ENCODE measurements at places on chromosomes 3 and 15. TPM values are rescaled to one million over a fixed set of nuclear protein-coding genes. Genes with fewer than 3 reads are reported as not detected.

- DNase-seq: no peak
These were observed 3.5 kb upstream of the XXYLT1 start for GRCh38 chr3:195274259-195274966.

- no peak for DNase-seq
These were observed 32.2 kb upstream of the TRH start for GRCh38 chr3:129942296-129942695.

The PROS1 gene
- 21.0 TPM for polyA plus RNA-seq

The DNAH12 gene
- 0.71 TPM for polyA plus RNA-seq

The CDCP1 gene
- 0.34 TPM for polyA plus RNA-seq

The FBXL2 gene
- polyA plus RNA-seq: 7.9 TPM

GRCh38 chr15:82570721-82571508 lies 30.7 kb upstream of the RPS17 start:
- no peak for DNase-seq

The BNC1 gene
- polyA plus RNA-seq: 1.8 TPM

DNA sequence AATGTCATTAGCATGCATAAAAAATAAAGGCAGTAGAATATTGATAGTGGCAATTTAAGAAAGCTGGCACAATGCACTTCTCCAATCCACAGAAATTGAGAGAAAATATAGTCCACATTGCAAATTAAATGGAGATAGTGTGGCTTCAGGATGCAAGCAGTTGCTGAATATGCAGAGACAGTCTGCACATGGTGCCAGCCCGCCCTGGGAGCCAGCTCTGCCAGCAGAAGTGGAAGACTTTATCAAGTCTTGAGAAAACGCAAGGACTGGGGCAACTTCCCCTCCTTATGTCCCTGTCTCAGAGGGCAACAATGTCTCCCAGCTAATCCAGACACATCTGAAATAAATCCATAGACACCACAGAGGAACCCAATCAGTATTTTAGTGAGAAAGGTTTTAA lies 57.2 kb downstream of the MB21D2 start:
- DNase-seq: no peak

GRCh38 chr3:18531662-18532061 lies 106.5 kb upstream of the SATB1 start:
- no peak for DNase-seq

The ANKRD34C gene
- not detected for polyA plus RNA-seq

The PPP1R14D gene
- 0.19 TPM for polyA plus RNA-seq

DNA sequence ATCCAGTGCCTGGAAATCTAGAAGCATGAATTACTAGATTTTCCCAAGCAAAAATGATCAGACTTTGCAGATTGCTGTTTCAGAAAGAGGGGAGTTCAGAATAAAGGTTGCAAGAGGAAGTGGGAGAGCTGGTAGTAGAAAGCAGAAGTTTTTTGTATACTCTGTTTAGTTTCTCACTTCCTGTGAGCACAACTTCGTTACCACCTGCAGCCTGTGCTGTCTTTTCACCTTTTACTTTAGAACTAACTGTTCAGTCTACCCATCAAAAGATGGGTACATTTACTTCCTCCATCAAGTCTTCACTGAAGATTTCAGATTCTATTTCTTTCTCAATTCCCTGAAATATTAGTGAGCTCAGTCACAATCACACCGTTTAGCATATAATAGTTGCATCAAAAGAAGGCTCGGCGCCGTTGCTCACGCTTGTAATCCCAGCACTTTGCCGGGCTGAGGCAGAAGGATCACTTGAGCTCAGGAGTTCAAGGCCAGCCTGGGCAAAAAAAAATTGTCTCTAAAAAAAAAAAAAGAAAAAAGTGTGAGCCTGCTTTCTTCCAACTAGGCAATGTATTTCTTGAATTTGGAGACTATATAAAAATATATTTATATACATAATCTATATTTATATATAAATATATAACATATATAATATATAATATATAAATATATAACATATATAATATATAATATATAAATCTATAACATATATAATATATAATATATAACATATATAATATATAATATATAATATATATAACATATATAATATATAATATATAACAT lies 1.8 kb upstream of the CEP97 start:
- no peak for DNase-seq

- DNase-seq: no peak
These were observed 74.2 kb upstream of the ICE2 start for GRCh38 chr15:60553163-60553562.

The TMIE gene
- 1.2 TPM for polyA plus RNA-seq

- DNase-seq: no peak
These were observed 360.4 kb upstream of the CDIN1 start for GRCh38 chr15:36218991-36219390.

GRCh38 chr3:194279701-194280360 lies 71.3 kb downstream of the CPN2 start:
- DNase-seq: no peak

The LMAN1L gene
- polyA plus RNA-seq: not detected

The OR5K2 gene
- not detected for polyA plus RNA-seq

The TEX55 gene
- polyA plus RNA-seq: not detected

The RGMA gene
- polyA plus RNA-seq: 65.4 TPM

DNA sequence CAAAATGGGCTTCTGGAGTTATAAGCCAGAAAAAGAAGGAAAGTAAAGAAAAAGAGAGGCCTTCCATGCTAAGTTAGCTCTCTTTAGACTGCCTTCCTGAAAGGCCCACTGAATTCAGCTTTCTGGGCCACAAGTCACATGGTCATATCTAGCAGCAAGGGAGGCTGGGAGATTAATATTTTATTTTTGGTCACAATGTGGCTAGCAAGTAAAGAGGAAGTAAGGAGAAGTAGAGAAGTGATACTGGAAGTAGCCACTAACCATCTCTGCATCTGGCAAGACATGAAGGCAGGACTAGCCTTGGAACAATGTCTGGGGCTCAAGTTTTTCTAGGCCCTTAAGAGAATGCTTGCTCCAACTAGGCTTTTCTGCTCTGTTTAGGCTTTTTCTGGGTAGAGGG lies 81.8 kb upstream of the UBE2E1 start:
- DNase-seq: no peak

The CCR8 gene
- polyA plus RNA-seq: not detected

- no peak for DNase-seq
These were observed 397.8 kb downstream of the LRTM1 start for GRCh38 chr3:54530091-54530490.

- no peak for DNase-seq
These were observed 15.9 kb upstream of the MITF start for GRCh38 chr3:69723389-69723788.

- DNase-seq: no peak
These were observed 9.8 kb downstream of the MAP1A start for GRCh38 chr15:43527016-43527801.

DNA sequence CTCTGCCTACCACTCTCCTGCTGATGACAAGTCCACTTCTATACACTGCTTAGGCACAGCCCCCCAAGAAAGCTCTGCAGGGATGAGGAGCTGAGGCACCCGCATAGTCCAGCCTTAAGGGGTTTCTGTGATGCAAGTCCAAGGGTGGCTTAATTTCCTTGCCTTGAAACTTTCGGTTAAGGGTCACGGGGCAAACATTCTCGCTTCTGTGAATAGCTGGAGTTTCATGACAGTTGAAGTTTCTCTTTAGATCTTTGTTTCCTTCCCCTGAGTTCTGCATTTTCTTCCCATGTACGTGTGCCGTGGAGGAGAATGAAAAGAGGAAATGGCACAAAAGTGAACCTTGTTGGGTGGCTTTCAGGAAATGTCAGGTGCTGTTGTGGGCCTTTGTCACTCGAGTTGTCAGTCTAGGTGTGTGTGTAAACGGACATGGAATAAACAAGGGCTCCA lies 7.0 kb downstream of the GPR160 start:
- peak; percentile 20 for DNase-seq

The TGM5 gene
- 0.16 TPM for polyA plus RNA-seq

DNA sequence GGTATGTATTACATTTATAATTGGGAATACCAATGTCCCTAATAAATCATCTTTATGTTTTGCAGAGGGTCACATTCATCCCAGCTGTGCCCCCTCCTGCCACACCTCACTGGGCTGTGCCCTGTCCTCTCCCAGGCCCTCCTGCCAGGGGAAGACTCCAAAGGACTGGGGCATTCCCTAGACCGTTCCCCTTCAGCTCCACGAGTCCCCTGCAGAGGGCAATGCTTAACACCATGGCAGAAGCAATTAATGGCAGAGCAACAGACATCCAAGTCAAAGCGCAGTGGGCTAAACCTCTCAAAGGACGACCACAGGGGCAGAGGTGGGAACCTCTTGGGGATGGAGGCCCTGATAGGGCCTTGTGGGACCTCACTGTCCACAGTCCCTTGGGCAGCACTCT lies 71.3 kb upstream of the SEC13 start:
- no peak for DNase-seq

The RAB6B gene
- 10.7 TPM for polyA plus RNA-seq

DNA sequence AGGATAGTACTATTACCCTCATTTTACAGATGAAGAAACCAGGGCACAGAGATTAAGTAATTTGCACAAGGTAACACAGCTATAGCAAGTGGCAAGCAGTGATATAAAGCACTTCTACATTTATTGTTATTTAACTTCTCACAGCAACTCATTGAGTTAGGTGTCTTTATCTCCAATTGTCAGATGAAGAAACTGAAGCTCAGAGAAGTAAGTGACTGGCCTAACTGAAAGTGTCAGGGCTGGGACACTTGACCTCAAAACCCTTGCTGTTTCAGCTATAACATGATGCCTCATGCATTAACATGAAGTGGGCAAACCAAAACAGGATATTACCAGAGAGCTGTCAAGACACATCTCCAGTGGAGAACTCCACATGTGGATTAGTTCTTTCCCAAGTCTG lies 65.8 kb upstream of the LEKR1 start:
- DNase-seq: no peak

DNA sequence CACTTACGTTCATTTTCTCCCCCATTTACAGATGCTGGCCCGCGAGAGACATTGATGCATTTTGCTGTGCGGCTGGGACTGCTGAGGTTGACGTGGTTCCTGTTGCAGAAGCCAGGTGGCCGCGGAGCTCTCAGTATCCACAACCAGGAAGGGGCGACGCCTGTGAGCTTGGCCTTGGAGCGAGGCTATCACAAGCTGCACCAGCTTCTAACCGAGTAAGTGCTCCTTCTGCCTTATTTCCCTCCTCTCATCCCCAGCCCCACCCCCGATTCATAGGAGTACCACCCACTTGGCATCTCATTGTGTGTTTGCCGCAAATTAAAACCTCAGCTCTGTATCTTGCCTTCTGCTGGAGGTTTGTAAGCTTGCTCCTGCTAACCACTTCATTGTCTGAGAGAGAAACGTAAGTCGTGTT lies 163.3 kb downstream of the AKAP13 start:
- no peak for DNase-seq

DNA sequence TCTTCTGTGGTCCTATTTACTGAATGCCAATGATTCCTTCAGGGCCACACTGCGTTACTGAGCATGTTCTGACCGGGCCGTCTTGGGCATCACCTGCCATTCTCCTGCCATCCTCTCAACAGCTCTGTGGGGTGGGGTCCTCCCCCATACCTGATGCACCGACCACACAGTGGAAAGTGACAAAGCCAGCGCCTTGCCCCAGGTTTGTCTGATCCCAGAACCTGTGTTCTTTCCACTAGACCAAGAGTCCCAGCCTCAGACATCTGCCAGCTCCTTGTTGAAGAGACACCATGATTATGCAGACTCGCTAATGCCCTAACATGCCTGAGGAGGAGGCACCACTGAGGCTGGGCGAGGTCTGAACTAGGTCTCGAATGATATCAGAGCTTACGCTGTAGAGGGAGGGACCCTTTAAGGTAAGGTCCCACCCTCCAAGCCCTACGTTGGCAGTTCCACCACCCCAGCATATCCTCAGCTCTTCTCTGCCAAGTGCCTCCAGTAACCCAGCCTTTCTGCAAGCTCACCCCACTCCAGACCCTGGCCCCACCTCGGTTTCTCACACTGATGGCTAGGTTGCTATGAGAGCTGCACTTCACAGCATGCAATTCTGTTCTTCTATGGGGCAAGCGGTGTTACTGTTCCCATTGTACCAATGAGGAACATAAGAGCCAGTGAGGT lies 29.8 kb upstream of the PLXNA1 start:
- no peak for DNase-seq

DNA sequence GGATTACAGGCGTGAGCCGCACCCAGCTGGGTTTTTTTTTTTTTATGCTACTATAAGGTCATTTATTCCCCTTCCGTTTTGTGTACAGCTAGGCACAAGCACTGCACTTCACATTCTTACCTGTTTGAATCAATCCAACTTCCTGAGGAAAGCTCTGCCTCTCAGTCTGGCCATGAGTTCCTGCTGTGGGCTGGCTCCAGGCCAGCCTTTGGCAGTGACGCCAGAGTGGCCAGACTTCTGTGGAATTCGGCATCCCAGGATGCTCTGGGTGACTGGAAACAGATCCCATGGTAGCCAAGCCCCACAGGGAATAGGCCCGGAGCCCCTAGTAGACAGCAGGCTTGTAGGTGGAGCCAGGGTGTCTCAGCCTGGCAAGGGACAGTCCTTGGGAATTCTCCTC lies 21.5 kb upstream of the TIMP4 start:
- DNase-seq: no peak

The SPTBN5 gene
- 1.9 TPM for polyA plus RNA-seq

DNA sequence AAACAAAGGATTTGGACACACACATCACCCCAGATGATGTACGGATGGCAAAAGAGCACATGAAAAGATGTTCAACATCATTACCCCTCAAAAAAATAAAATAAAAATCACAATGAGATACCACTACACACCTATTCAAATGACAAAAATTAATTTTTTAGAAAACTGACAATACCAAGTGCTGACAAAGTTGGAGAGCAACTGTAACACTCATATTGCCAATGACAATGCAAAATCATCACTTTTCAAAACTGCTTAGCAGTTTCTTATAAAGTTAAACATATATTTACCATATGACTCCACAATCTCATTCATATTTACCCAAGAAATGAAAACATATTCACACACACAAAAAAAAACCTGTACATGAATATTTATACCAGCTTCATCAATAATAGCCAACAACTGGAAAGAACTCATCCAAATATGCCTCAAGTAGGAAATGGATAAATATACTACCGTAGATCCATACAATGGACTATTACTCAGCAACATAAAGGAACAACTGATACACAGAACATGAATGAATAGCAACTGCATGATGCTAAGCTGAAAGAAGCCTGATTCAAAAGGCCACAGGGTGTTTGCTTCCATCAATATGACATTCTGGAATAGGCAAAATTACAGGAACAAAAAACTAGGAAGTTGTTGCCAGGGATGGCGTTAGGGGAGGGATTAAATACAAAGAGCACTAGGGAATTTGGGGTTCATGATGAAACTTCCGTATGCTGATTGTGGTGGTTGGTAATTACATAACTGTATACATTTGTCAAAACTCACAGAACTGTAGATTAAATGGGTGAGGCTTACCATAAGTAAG lies 1.3 kb downstream of the FSIP1 start:
- DNase-seq: no peak

The TWF2 gene
- 22.3 TPM for polyA plus RNA-seq

DNA sequence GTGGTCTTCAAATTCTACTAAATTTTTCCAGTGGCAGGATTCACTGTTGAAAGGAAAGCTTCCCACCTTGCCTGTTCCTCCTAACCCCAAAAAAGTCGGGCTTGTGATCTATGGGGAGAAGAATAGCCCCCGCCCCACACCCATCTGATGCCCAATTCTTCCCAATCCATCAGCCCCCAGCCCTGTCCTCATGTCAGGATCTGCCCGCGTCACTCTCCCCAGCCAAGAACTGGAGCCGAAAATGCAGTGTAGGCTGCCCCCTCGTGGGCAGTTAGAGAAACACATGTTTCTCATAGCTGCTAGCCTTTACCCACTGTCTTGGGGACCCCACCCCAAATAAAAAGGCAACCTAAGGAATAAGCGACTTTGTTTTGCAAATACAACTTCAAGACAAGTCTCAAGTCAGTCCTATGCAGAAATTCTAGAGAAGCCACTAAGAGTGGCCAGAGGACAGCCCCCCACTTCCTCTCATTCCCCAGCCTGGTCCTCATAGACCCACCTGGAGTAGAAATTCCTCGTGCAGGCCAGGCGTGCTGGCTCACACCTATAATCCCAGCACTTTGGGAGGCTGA lies 13.0 kb upstream of the CSK start:
- no peak for DNase-seq

The SOX2 gene
- polyA plus RNA-seq: 0.10 TPM
